ENCODE measurements at places on chromosomes 2 and 18.

GRCh38 chr2:167398873-167399272 is 510.6 kb downstream of the XIRP2 start:
- no peak for DNase-seq

- no peak for DNase-seq
Observed at GRCh38 chr2:172408143-172408766, 19.1 kb upstream of the ITGA6 start.

- no peak for DNase-seq
Observed at GRCh38 chr2:15300624-15301573, 260.2 kb downstream of the NBAS start.

DNA sequence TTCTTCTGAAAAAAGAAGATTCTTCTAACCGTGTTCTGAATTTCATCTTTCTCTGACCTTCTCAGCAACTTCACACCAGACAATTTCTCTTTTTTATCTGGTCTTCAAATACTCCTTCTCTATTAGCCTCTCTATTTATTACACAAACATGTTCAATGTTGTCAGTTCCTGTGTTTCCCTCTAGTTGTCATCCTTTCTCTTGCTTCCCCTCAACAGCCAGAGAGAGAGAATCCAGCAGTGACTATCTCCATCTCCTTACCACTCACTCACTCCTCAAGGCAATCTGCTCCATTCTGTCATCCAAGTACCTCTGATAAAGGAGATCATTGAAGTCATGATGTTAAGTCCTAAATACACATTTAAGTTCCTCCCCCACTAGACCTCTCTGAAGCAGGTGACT is 491.9 kb upstream of the CHAC2 start:
- DNase-seq, result no peak

- DNase-seq, result no peak
Observed at GRCh38 chr2:221517146-221517695, 54.9 kb downstream of the EPHA4 start.

DNA sequence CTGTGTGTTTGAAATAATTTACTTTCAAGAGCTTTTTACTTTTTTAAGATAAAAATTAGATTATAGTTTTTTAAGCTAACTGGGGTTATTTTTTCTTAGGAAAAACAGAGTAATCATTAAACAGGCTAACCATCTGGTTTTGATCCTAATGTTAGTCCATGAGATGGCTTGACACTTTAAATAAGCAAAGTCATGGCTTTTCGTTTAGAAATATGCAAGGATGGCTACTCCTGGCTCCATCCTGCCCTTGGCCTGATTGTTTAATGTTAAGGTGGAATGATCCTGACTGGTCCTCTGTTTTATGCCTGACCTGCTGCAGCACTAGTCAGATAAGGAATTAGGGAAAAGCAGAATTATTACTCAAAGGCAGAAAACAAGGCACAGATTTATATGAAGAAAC is 39.7 kb upstream of the PNPT1 start:
- DNase-seq, result no peak

DNA sequence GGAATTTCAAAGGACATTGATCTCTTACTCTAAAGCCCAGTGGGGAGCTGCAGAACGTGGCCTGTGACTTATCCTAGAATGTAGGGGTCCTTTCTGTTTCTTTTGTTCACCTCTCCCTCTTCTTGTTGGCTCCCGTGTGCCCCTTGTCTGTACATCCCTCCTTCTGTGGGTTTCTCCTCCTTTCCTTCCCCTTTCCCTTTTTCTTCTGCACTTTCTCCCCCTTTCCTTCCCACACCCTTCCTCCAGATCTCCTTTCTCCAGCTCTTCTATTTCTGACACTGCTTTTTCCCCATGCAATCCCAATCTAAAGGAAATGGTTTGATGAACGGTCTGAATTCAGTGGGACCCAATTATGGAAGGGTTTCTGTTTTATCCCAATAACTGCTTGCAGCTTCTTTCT is 35.5 kb upstream of the MAPRE3 start:
- no peak for DNase-seq

GRCh38 chr2:230967113-230967512 is 28.8 kb upstream of the SPATA3 start:
- no peak for DNase-seq

- DNase-seq, result no peak
Observed at GRCh38 chr2:22993250-22993649, 391.7 kb upstream of the KLHL29 start.

- DNase-seq, result no peak
Observed at GRCh38 chr2:100964222-100964621, 37.9 kb upstream of the RPL31 start.

DNA sequence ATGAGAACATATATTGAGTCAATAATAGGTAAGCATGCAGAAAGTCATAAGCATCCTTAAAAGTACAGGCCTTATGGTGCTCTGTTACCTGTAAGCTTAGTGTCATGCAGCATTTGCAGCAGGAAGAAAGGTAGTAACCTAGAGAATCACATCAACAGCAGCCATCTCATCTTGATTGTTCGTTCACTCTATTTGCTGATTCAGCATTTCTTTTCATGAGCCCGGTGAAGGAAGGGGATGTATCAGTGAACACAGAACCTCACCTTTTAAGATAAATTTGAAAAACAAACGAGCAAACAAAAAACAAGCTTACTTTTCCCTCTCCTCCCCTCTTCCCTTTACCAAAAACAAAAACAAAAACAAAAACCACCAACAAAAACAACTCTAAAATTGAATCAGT is 89.9 kb downstream of the MIB1 start:
- DNase-seq, result no peak

GRCh38 chr2:46275995-46276394 is 21.2 kb upstream of the EPAS1 start:
- DNase-seq, result no peak

- DNase-seq, result peak; percentile 12
Observed at GRCh38 chr2:122390406-122390805, 635.0 kb downstream of the TSN start.

DNA sequence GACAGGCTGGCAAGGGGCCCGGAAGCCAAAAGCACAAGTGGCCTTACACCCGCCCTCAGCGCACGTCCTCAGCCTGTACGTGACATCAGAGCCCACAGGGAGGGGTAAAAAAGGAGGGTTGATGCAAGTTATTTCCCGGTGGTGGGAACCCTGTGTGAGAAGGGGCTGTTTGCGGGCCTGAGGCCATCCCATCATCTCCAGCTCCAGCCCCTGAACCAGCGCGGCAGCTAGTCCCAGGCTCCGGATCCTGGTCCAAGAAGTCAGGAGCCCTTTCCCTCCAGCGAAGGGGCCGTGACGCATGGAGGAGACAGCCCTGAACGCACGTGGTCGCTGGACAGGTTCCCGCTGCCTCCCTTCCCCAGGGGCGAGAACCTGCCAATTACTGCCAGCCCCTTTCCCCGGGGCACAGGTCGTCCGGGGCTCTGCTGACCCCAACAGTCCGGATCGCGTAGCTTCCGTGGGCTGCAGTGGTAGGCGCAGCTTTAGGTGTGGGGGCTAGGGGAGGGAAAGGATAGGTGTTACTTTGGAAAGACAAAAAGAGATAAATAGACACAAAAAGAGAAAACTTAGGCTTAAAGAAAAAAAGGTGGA is 1.3 kb upstream of the LRP2 start:
- DNase-seq, result peak; percentile 73

DNA sequence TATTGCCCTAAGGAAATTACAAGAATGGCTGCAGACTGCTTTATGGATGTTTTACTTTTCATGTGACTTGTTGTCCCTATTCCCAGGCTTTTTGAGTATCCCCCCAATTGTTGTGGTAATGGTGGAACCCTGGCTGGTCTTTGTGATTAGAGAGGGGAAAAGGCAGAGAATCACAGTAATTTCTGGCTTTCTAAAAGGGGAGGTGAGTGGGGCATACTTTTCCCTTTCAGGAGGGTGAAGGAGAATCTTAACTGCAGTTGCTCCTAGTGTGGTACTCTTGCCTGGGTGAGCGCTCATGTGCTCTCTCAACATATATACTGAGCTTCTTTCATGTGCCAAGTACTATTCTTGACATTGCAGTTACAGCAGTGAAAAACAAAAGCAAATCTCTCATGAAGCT is 69.3 kb downstream of the ASXL3 start:
- DNase-seq, result no peak

DNA sequence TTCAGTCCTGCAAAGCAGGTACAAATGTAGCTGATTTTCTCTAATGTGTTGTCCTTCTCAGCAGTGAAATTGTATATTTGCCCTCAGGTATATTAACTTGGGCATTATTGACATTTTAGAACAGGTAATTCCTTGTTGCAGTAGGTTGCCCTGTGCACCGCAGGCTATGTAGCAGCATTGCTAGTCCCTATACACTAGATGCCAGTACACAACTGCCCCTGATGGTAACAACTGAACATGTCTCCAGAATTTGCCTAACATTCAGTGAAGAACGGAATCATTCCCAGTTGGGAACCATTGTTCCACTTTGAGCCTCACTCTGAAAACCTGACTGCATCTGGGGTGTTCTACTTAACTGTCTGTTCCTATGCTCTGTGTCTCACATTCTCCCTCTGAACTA is 23.1 kb upstream of the TFPI start:
- DNase-seq, result no peak

DNA sequence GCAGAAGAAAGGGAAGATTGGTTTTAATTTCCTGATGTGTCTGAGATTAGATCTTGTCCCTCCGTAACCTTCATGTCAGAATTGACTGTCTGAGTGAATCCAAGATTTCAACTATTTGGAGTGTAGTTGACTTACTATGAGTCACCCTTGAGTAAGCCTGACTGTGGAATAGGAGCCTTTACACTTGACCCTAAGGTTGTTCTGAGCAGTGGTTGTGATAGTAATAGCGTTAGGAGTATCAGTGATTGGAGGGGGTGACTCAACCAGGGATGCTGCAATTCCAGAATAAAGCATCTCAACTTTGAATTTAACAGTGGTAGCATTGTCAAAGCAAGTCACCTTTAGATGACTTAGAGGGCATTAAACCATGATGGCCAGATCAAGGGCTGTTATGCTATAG is 979.5 kb upstream of the FAM98A start:
- no peak for DNase-seq

Measured in GM13977 (cell line).